ENCODE measurements at places on chromosomes 11 and 22.
A peak's percentile ranks its signal among the peaks of the same experiment; 100 is the strongest.

DNA sequence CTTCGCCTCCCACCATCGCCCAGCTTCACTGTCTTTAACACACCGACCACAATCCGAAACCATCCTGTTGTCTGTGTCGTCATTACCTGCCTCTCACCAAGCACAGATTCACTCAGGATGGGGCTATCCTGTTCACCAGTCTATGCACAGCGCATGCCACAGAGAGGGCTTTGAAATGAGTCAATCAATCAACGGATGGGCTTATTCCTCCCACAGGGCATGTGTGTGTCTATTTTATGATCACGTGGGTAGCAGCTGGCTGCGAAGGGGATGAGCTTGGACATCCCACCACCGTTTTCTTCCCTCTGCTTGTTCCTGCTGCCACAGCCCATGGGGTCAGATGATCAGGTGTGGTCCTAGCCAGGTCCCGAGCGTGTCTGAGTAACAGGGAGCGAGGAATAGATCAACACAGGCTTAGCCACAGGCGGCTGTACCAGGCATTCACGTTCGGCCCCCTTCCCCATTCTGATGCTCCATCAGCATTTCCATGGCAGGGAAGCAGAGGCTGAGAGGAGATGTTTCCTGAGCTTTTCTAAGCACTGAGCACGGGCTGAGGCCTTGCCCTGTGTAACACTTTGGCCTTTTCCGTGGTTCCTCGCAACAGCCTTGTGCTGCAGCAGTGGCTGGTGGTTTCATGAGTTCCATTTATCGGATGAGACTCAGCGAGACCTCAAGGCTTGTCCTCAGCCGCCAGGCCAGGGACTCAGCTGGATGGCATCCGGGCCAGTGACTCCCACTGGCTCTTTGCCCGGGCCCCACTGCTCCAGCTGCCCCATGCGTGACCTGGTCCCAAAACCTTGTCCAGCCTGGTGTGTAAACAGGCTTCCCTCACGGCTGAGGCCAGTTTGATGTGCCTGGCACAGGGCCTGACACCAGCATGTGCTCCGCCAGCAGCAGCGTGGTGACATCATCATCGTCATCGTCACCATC lies 48.1 kb upstream of the FGF3 start:
- DNase-seq = no peak

DNA sequence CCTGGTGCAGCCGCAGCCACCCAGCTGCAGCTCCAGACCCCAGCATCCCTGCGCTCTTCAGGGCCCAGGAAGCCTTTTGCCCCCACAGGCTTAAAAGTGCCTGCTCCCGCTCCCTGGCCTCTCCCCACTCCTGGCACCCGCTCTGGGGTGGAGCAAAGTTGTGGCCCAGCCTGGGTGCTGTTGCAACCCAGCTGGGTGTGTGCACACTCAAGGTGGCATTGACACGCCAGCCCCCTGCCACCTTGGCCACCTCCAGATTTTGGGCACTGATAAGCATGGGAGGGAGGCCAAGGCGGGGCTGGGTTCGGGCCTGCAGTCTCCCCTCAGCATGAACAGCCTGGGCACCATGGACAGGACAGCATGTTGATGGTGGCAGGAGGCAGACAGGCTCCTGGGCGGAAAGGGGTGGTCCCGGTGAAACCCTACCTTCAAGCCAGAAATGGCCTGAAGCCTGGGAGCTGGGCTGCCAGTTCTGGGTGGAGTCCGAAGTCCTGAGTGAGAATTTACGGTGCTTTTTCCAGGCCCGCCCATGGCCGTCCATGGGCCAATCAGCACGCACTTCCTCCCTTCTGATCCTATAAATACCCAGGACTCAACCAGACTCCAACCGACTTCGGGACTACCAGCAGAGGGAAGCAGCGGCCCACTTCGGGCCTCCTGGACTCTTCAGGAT lies 23.6 kb upstream of the RNASEH2C start:
- no peak for DNase-seq

- DNase-seq = no peak
Observed at GRCh38 chr11:22703040-22703439, 36.6 kb downstream of the GAS2 start.

DNA sequence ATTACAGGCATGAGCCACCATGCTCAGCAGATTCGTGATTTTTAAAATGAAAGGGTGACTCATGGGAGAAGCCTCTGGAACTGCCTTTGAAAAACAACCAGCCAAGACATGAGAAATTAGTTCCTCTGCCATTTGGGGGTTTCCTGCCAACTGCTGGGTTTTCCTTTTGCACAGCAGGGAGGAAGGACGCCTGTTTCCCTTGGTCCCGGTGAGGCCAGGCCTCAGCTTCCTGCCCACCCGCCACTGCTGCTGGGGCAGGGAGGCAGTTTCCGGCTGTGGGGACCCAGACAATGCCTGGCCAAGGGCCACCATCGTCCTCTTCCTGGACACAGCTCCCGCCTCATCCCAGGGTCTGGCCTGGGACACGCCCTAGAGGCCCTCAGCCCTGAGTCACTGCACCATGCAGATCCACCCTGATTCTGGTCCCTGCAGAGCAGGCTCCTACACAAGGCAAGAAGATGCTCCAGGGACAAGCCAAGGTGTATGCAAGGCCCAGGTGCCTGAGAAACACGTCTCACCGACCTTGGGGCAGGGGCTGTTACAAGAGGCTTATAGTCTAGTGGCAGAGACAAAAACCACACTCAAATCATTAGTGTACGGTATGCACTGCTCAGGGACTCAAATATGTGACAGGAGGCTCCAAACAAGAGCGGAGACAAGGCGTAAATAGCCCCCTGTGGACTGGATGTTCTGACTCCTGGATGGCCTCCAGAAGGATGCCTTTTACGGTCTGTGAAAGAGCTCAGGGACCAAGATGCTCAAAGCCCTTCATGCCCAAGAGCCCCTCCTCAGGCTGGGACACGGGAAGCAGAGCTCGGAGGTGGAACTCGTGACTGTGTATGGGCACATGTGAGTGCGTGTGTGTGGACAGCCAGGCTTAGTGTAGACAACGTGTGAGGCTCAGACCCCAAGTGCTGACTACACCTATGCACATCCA lies 10.0 kb downstream of the PPM1F start:
- DNase-seq = peak; percentile 61
